Astrocyte (in vitro differentiated cells and primary cell): ENCODE measurements at places on chromosomes 7 and 10. TPM values are rescaled to one million over a fixed set of nuclear protein-coding genes. Genes with fewer than 3 reads are reported as not detected.

- DNase-seq: no peak
Measured at GRCh38 chr10:15169555-15170401, 1.3 kb upstream of the NMT2 start.

MYO1G gene
- total RNA-seq: 0.11 and 0.19 TPM in 2 replicates

SFR1 gene
- total RNA-seq: 3.6 and 4.4 TPM in 2 replicates

TAS2R5 gene
- 1.3 and 1.5 TPM in 2 replicates for total RNA-seq
